ENCODE measurements at places on chromosomes 3 and 15. TPM values are rescaled to one million over a fixed set of nuclear protein-coding genes. Genes with fewer than 3 reads are reported as not detected.

The CKMT1B gene
- total RNA-seq, result 0.25 TPM

The CHCHD4 gene
- 36.8 TPM for total RNA-seq

The TMEM207 gene
- total RNA-seq, result not detected

The CYP1A2 gene
- total RNA-seq, result not detected

The RBP2 gene
- total RNA-seq, result not detected

DNA sequence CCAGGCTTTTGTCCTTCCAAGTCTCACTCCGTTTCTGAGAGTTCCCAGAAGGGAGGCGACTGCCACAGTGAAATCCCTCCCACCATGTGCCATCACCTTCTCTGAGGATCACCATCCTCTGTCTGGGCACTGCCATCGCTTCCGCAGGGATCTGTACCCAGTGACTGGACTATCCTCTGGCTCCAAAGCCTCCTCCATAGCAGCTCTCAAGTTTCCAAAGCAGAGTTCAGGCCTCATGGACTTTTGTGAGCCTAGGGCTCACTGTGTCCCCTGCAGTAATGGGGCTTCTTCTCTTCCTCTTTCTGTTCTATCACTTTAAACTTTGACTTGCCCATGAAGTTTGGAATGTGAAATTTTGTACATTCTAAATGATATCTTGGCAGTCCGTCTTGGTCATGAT is 63.9 kb downstream of the TIPARP start:
- no peak for DNase-seq

DNA sequence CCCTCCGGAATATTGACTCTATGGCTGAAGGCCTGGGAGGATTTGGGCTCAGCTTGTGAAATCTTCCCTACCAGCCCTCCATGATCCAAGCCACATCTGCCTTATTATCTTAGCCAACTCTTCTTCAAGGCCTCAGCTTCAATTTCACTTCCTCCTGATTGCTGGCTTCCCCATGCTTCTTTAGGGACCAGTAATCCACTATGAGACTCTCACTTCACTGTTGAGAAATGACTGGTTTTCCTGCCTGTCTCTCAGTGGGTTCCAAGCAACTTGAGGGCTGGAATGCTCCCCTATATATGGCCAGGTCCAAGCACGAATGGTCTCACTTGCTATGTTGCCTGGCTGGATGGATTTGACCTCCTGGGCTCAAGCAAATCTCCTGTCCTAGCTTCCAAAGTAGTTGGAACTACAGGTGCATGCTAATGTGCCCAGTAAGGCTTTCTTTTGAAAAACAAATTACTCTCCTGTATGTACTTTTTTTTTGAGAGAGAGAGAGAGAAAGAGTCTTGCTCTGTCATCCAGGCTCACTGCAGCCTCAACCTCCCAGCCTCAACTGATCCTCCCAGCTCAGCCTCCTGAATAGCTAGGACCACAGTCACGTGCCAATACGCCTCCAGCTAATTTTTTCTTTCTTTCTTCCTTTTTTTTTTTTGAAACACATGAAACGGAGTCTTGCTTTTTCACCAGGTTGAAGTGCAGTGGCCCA is 7.9 kb upstream of the PIK3CB start:
- no peak for DNase-seq

GRCh38 chr3:37904601-37905000 is 42.9 kb downstream of the CTDSPL start:
- DNase-seq, result no peak

GRCh38 chr15:38153781-38154180 is 98.9 kb upstream of the SPRED1 start:
- DNase-seq, result no peak
